ENCODE measurements at places on chromosomes 5 and 9.

GRCh38 chr9:22308177-22308576, 138.4 kb upstream of the DMRTA1 start:
- ATAC-seq = no peak

DNA sequence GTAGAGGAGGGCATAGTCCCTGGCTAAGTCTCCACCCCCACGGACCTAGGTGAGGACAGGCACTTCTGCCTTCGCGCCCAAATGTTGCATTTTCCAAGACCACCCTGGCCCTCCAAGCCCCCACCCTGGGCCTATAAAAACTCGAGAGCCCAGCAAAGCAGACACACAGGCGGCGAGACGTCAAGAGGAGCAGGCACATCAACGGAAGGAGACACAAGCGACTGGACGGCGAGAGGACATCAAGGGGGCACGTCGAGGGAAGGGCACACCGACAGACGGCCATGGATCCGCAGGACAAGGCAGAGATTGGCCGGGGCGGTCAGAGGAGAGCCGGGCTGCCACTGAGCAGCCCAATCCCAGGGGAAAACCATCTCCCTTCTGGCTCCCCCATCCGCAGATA, 348.0 kb downstream of the MTRR start:
- ATAC-seq = no peak

DNA sequence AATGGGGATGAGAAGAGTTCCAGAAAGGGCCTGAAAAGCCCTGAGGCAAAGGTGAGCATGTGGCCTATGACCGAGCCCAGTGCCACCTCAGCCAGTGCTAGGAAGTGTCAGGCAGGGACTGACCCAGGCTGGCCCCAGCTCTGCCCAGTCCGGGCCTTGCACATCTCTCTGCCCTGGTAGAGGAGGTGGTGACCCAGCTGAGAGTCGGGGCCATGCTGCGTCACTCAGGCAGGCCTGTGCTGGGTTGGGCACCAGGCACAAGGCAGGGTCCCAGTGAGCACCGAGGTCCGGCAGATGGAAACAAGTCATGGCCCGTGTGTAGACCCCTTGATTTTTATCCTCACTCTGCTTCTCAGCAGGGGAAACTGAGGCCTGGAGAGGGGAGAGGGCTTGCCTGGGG, 729 bp downstream of the CDHR2 start:
- no peak for ATAC-seq

GRCh38 chr5:32498484-32498883, 53.9 kb upstream of the ZFR start:
- ATAC-seq = no peak

- ATAC-seq = no peak
Observed at GRCh38 chr5:146003852-146004251, 67.5 kb downstream of the SH3RF2 start.

GRCh38 chr5:148085310-148085709, 21.5 kb downstream of the SPINK5 start:
- ATAC-seq = no peak

All from SK-N-SH treated with all-trans-retinoic acid at 6 μM for 48 hours (cell line).